ENCODE measurements at places on chromosomes 5 and 9.
A peak's percentile ranks its signal among the peaks of the same experiment; 100 is the strongest.

DNA sequence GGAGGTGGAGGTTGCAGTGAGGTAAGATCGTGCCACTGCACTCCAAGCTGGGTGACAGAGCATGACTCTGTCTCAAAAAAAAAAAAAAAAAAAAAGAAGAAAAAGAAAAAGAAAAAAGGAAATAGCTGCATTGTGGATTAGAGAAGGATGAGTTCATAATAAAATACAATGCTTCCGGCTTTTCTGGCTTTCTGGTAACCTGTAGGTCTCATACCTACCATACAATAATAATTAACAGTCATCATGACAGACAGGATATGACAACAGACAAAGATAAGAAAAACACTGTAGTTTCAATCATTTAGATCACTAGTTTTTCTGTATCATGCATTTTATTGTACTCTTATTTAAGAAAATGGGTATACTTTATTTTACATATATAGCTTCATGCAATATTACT lies 40.7 kb upstream of the TRPM3 start:
- no peak for DNase-seq

DNA sequence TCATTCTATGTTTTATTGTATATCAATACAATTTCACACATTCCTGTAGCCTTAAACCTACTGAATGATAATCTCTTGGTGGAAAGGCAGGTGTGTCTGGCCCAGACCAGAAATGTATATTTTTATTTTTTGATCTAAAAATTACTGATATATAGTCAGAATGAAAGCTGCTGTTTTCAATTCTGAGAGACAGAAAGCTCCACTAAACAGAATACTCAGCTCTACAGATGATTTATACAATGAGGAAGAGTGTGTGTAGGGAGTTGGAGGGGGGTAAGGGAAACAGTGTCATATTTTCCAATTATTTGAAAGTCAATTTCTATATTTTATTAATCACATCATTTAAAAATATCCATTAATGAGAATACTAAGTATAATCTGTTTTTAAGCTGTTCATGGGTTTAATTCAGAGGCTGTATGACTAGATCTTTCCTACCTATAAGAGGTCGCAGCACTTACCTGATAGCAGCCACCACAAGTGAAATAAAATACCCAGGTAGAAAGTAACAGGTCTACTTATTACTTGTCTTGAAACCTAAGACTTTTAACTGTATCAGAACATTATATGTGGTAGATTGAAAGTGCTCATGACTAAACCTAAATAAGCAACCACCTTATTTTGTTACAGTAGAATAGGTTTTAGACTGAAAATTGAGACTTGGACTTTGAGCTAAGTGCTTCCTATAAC lies 183.4 kb downstream of the TMC1 start:
- DNase-seq: no peak

GRCh38 chr9:134562146-134562849 lies 79.3 kb upstream of the COL5A1 start:
- DNase-seq: no peak

DNA sequence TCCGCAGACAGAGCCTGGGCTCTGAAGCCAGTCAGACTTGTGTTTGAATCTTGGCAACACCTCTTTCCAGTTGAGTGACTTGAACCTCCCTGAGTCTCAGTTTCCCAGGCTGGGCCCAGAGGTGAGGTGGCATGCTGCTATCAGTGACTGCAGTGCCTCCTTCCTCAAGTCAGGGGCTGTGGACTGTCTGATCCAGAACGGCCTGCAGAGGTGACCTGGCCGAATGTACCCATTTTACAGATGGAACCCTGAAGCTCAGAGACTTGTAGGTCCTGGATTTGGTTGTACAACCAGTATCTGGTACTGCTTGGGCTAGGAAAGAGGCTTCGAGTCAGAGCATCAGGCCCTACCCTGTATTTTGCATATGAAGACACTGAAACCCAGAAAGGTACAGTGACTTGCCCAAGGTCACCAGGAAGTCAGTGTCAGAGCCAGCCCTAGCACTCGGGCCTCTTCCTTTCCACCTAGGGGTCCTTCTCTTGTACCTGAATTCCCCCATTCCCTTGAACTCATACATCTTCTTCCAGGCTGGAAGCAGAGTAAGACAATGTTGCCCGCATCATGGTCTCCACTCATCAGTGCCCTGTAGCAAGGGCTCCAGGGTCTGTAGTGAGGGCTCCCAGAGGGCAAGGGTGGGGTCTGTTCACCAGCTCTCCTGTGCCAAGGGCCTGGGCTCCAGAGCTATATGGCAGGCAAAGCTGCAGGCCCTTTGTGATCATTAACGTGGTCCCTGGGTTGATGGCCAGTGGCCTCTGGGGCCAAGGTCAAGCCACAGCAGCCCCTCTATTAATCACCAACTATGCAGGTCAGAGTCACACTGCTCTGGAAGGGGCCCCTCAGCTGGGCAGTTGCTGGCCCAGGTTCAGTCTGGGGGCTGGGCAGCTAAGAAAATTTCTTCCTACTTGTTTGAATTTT lies 28.5 kb downstream of the GSN start:
- no peak for DNase-seq

- no peak for DNase-seq
Observed at GRCh38 chr5:36055984-36056383, 10.7 kb downstream of the UGT3A2 start.

DNA sequence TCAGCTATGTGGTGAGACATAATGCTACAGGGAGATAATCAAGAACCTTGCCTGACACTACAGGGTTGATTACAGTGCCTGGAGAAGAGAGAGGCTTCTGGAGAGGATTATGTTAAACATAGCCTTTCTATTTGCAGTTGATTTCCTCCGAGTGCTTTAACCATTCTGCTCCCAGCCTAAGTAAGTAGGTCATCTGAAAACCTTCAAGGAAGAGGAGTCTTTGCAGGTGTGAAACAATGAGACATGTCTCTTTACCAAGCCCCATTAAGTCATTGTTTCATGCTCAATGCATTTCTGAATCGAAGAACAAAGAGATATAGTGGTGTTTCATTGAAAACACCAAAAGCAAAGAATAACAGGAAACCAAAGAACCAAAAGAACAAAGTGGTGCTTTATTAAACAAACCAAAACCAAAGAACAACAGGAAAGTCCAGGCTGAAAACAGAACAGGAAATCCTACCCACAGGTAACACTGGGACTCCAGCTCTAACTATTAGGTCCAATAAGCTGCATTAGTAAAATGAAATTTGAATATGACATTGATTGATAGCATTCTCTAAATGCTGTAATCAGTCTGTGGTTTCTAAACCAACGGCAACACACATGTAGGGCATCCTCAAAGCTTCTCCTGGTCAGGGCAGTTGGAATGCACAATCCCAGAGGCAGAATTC lies 113.3 kb upstream of the SPATA31D4 start:
- DNase-seq: peak; percentile 21

DNA sequence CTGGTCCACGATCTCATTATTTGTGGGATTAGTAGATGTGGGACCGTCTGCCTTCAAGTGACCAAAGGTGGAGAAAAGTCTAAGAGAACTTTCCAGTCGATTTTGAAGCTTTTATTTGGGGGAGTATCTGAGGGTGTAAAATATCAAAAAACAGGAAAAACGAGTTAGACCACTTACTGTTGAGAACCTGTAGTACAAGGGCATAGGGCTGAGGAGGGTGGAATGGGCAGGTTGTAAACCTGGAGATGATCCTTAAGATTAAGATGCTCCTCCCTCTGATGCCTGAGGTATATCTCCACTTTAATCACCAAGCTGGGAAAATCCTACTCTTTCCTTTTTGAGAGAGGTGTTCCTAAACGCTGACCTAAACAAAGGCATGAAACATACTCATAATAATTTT lies 32.0 kb upstream of the GTF2H2C start:
- DNase-seq: no peak

DNA sequence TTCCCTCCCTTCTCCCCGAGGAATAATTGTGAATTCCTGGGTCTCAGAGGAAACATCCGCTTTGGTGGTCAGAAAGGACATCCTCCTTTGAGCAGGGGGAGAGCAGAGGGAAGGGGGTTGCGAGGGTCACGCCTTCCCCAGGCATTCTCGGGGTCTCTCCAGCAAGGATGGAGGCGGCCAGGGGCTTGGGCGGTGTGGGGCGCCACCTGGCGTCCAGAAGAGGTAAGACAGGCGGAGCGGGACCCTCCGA lies 129.1 kb downstream of the KCNIP1 start:
- DNase-seq: no peak

DNA sequence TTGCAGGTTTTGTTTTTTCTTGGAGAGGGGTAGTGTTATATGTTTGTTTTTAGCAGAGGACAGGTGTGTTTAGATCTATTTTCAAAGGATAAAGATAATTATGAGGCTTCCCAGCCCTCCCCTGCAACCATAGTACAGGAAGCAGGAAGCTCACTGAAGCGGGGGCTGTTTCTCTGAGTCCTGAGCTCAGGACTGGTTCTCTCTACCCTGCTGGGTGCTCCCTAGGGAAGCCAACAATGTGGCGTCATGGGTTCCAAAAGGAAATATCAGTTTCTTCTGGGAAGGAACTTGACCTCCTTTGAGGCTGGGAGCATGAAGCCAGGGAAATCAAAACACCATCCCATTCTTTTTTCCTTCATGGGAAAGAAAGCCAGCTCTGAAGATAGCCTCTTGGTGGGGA lies 62.2 kb downstream of the RAD23B start:
- no peak for DNase-seq

GRCh38 chr9:121954477-121955140 lies 138.5 kb downstream of the TTLL11 start:
- DNase-seq: no peak

DNA sequence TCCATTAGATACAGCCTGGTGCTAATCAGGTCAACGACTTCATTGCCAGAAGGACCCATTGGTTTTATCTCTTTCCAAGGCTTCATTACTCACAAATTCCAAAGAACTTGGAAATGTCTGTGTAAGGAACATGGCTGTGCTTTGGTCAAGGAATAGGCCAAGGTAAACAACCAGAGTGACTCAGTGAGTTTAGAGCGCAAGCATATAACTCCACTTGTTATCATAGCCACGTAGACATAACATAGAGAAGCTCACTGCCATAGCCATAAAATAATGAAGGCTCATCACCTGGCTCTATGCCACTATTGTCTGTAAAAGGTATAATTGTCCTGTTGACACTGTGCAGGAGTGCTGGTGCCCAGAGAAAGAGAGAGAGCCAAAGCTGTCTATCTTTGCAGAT lies 139.3 kb upstream of the PLCXD3 start:
- no peak for DNase-seq

DNA sequence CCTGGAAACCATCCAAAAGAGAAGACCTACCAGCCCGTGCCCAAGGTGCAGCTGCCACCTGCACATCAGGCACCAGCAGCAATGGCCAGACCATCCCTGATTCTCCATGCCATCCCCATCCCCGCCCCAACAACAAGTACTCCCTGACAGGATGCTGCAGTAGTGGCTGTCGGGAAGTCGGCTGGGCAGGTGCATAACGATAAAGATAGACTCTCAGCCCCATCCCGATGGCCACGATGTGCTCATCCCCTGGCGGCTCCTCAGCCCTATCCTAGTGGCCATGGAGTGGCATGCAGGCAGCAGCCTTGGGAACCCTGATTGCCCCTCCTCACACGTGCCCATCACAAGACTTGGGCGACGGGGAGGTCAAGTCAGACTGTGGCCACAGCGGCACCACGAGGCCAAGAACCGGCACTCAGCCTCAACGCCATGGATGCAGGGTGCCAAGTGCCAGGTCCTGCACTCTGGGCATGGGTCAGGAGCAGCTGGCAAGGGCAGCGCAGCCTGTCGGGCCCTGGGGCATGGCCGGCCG lies 368.8 kb upstream of the SPATA31A5 start:
- no peak for DNase-seq

DNA sequence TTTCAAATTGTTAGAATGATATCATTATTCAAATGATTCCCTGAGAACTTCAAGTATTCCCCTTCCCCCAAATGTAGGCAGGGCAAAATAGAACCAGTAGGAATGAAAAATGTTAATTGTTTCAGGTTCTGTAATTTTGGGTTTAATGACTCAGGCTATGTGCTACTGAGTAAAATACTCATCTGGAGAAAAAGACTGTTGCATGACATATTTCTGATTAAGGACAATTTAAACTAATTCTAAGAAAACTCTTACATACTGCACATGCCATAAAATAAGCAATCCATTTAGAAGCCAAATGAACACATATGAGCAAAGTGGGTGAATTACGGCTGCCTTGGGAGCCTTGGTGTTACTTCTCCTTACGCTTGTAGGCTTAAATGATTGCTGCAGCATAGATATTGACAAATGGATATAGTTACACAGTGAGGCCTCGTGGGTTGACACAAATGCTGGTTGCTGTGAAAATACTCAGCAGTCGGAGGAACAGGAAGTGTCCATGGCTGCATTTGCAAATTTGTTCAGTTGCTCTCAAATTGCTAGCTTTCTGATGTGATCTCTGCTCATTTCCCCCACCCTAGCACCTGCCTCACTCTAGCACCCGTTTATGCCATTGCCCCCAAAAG lies 174.9 kb upstream of the DMAC1 start:
- DNase-seq: no peak

DNA sequence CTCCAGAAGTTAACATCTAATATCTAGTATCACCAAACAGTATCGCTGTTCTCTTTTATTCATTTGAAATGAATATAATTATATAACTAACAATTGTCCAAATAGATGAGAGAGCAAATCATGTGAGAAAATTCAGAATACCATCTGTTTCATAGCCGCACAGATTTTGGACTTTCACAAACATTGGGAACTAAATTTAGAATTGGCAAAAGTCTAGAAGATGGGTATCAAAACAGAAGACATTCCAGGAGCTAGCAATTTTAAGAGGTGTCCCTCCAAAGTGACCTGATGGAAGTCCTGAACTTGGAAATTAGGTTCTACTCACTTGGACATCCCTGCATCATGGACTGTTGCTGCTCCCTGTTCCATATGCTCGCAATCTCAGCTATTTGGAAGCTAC lies 57.0 kb upstream of the FSD1L start:
- DNase-seq: no peak

DNA sequence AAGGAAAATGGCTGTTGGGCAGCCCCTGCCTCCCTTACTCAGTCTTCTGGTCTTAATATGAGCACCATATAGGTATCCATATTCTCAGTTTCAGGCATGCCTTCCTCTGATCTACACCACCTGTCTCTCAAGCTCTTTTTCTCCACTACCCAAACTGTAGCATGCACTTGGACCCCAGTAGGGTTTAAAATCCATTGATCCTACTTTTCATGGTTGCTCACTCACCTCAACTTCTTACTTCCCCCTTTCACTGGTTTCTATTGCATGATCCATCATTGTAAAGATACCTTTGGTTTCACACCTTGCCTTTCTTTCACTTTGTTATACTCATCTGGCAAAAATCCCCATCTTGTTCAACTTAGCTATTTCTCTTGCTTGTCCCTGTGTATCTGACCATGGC lies 159.4 kb downstream of the KDM4C start:
- no peak for DNase-seq

DNA sequence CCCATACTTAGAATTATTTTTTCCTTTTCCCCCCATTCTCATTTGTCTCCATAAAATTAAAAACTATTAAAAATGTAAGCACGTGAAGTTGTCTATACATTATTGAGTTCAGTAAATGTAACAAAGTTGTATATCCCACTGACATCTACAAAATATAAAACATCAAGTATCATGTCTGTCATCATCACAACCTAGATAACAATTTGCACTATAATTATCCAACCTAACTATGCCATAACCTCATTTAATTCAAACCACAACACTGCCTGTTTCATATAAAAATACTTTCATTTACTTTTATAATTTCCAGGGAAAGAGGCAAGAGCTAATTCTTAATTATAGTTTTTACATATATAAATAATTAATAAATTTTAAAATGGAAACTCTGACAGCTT lies 9.1 kb downstream of the EFNA5 start:
- DNase-seq: no peak

Measured in NCI-H1436 (cell line).